NCI-H1694 (cell line): ENCODE measurements at places on chromosomes 3 and 15.

GRCh38 chr3:23254835-23255234 is 51.7 kb downstream of the UBE2E2 start:
- no peak for DNase-seq

- DNase-seq = no peak
These were observed 129.4 kb downstream of the VGLL4 start for GRCh38 chr3:11514191-11514821.

GRCh38 chr3:164375995-164376394 is 702.3 kb downstream of the SI start:
- no peak for DNase-seq

DNA sequence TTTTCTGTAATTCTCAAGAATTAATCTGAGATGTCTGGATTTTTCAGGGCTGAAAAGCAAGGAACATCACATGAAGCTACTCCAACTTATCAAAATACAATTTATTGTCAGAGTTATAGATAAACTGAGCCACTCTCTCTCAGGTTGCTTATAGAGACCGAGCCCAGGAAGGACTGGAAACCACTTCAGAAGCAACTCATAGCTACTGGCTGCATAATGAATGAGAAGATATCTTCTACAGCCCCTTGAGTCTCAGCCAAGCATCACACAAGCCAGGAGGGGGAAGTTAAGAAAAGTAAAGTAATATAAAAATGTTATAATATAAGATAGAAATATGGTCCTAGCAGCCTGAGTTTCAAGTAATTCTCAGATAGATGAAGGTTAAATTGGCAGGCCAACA is 186.0 kb downstream of the TNIK start:
- no peak for DNase-seq

- DNase-seq = no peak
These were observed 251.9 kb downstream of the NAALADL2 start for GRCh38 chr3:175111036-175111435.

DNA sequence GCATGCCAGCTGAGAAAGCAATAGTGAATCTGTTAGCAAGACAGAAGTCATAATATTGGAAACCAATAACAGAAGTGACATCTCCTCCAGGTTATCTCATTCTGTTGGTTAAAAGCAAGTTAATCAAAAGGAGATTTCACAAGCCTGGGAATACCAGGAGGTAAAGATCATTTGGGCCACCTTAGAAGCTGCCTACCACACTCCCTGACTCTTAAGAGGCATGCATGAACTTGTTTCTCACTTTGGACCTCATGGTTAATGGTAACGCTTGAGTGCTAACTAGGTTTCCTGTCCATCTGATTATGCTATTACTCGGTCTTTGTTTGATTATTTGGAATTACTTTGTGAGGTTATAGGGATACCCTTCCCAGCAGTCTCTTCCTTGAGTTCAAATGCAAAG is 650.8 kb upstream of the SGO1 start:
- no peak for DNase-seq

- no peak for DNase-seq
These were observed 730.7 kb upstream of the ALCAM start for GRCh38 chr3:104635872-104636580.

DNA sequence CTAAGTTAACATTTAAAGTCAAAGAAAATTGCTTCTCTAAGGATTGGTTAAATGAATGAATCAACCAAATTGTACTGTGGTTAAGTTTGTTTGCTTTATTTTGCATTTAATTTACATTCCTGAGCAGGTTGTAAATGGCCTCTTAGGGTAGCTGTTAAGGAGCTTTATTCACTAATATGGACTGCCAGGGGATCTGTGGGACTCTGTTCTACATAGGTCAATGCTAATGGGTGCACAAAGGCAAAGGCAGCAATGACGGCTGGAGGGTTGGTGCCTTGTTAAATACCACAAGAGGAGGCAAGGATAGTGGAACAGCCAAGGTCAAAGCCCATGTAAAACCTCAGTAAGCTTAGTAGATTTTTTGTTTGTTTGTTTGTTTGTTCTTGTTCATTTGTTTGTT is 89.3 kb upstream of the P2RY1 start:
- no peak for DNase-seq

DNA sequence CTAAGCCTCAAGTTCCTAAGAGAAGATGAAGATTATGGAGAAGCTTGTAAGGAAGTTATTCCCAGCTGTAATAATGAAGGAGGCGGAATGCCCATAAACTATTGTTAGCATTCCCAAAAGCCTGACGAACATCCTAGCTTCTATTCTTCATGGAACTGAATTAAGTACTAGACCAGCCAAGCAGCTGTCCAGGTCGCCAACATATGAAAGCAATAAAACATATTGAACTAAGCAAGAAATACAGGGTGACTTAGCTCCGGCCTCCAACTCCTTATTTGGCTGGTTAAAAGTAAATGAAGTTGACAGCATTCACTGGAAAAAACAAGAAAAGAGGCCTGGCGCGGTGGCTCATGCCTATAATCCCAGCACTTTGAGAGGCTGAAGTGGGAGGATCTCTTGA is 174.0 kb upstream of the TPM1 start:
- DNase-seq = no peak

GRCh38 chr3:190432216-190432615 is 17.5 kb downstream of the TMEM207 start:
- no peak for DNase-seq

GRCh38 chr15:67409175-67409574 is 111.8 kb upstream of the C15orf61 start:
- no peak for DNase-seq

GRCh38 chr3:167882057-167882667 is 146.6 kb downstream of the SERPINI1 start:
- DNase-seq = peak; percentile 24

DNA sequence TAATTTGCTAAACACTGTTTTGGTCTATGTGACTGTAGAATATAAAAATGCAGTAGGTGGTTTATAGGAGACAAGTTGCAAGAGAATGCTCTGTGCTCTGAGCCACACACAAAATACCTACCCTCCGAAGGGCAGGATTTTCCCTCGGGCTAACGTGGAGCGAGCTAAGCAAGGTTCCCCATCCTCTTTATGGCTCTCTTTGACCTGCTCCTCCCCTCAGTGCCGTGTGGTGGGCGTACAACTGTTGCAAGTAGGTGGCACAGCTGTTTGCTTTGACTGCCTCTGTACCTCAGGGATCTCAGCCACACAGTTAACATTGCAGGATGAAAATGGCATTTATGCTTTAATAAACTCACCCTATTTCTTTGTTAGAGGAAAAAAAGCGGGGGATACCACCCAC is 339.1 kb downstream of the SATB1 start:
- DNase-seq = no peak
